ENCODE measurements at places on chromosomes 4 and X.

DNA sequence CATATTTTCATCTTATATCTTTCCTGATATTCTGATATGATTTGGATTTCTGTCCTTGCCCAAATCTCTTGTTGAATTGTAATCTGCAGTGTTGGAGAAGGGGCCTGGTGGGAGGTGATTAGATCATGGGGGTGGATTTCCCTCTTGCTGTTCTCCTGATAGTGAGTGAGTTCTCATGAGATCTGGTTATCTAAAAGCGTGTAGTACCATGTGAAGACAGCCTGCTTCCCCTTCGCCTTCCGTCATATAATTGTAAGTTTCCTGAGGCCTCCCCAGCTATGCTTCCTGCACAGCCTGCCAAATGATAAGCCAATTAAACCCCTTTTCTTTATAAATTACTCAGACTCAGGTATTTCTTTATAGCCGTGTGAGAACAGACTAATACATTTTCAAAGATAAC, 77.2 kb downstream of the ANKRD50 start:
- DNase-seq, result no peak

DNA sequence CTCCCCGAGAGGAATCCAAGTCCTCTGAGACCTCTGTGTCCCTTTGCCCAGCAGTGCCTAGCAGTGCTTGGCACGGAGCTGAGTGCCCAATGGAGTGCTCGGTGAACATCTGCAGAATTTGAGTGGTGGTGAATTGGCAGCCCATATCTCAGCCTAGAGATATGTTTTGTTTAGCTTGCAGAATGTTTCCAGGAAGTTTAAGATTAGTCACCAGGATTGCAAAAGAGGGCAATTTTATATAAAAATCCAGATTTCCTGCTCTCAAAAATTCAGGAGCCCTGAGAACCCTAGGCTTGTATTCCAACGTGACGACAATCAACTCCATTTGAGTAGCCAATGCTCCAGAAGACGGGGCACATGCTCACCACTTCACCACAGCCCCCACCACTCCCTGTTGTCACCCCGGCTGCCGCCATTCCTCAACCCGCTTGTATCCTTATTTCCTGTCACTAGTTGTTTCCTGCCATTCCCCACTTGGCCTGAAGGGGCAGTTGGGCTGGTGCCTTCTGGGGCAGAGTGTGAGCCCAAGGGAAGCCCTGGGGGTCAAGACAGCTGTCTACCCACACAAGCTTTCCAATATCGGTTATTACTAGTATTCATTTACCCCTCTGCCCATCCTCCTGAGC, 116.9 kb downstream of the EFNB1 start:
- no peak for DNase-seq

GRCh38 chr4:141121101-141121500, 12.2 kb downstream of the RNF150 start:
- no peak for DNase-seq

- peak; percentile 41 for DNase-seq
Observed at GRCh38 chr4:165378745-165379677, at the start of gene CPE. TSS of gene CPE (plus strand) at chr4:165379008. CDS start at chr4:165379222, 214 bp downstream.

DNA sequence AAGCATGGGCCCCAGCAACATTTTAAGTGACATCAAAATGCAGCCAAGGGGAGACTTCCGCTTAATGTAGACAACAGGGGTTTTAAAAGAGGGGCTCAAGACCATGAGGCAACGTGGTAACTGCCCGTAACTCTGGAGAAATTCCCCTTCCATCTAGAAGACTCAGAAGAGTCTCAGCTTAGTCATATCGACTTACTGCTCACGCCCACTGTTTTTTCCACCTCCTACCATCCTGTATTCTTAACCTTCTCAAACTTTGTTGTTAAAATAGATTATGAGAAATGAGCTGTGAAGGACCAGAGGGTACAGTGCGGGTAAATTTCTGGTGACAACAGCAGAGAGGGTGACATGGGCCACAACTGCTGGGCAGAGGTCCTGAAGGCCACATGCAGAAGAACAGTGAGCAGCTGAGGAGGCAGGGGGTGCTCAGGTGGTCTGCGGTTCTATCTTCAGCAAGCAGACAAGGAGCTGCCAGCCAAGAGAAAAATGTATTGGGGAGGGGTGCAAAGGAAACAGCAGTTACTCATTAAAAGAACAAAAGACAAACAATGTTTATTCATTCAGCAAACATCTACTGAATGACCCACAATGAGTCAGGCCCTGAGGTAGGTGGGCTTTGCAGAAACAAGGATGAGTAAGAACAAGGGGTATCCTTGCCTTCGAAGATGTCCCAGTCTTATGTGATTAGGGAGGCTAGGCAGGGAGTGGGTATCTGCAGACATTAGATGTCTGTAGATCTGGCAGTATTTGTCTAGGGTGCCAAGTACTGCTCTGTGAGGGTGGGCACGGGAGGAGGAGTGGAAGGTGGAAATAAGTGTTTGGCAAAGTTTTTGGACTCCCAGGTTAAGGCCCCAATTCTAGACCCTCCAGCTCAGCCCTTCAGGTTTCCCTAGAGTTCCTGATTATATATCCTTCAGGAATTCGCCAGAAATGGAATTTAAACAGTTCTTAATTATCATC, 175.3 kb downstream of the TSPAN5 start:
- DNase-seq, result peak; percentile 36

GRCh38 chr4:154205471-154205870, 286.1 kb downstream of the DCHS2 start:
- no peak for DNase-seq

DNA sequence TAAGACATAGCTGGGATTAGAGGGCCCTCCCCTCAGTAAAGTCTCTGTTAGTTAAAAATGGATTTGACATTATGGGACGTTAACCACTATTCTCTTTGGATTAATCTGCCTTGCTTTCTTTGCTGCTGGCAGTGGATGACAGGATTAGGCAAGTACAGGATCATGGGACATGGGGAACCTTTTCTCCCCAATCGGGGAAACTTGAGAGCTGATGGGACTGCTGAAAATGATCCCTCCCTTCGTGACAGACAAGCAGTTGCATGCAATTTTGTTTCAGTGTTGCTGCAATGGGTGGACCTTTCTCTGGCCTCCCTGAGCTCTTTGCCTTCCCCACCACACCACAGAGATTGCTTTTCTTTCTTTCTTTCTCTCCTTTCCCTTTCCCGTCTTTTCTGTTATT, 120.2 kb upstream of the BANK1 start:
- DNase-seq, result no peak

- DNase-seq, result no peak
Observed at GRCh38 chr4:121455285-121455684, 74.5 kb upstream of the QRFPR start.

- DNase-seq, result no peak
Observed at GRCh38 chr4:113682730-113683537, 78.6 kb downstream of the CAMK2D start.

DNA sequence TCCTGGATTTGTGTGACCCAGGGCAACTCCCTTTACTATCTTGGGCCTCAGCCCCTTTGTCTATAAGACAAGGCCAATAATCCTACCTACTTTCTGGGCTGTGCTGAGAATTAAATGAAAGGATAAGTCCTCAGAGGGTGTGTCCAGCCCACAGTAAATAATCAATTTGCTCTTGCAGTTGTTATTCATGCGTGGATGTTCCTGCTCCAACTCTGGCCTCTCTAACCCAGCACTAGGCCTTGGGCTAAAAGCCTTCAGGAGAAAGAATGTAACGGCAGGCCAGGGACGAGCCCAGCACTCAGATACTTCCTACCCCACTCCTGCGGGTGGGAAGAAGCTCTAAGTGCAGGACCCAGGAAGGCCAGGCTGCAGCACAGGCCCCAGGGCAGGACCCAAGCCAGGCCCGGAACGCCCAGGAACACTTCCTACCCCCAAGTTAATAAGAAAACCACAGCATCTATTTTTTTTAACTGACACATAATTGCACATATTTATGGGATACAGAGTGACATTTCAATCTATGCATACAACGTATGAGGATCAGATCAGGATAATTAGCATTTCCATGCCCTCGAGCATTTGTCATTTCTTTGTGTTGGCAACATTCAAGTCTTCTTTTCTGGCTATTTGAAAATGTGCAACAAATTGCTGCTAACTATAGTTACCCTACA, 179.6 kb upstream of the RBPJ start:
- no peak for DNase-seq

- no peak for DNase-seq
Observed at GRCh38 chr4:8898419-8898818, 26.8 kb upstream of the HMX1 start.

GRCh38 chr4:94411296-94411695, 40.4 kb upstream of the PDLIM5 start:
- DNase-seq, result no peak

- no peak for DNase-seq
Observed at GRCh38 chr4:141002323-141002805, 130.9 kb downstream of the RNF150 start.

- DNase-seq, result no peak
Observed at GRCh38 chr4:7647600-7648543, 213.1 kb upstream of the PSAPL1 start.

GRCh38 chr4:7171191-7171900, 21.0 kb upstream of the SORCS2 start:
- no peak for DNase-seq

GRCh38 chr4:102807345-102807744, 20.0 kb downstream of the UBE2D3 start:
- DNase-seq, result no peak

DNA sequence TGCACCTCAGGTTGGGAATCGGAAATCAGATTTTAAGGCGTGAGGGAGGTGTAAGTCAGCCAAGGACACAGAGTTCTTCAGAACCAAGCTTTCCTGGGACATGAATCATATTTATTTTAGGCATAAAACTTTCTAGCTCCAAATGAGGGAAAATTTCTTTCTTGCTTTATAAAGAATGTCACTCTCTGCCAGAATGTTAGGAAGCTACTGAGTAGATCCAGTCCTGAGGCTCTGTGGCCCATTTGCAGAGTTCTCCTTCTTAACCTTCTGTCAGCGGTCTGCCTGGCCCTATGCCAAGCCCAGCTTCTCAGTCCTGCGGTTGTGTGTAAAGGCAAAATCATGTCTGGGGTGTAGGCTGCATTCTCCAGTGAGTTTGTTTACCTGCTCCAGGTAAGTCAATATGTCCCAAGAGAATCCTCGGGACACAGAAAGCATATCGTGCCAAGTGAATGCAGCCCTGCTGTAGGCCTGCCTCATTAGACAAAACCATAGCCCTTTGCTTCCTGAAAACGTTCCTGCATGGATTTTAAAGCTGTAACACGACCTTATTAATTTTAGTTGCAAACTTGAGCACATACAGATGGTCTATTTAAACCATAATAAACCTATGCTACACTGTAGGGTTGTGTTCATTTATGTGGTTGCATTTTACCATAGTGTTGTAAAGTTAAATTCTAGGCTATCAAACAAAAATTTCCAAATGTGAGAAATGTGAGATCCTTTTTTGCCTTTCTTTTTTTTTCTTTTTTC, 29.2 kb upstream of the CCNI start:
- DNase-seq, result no peak

DNA sequence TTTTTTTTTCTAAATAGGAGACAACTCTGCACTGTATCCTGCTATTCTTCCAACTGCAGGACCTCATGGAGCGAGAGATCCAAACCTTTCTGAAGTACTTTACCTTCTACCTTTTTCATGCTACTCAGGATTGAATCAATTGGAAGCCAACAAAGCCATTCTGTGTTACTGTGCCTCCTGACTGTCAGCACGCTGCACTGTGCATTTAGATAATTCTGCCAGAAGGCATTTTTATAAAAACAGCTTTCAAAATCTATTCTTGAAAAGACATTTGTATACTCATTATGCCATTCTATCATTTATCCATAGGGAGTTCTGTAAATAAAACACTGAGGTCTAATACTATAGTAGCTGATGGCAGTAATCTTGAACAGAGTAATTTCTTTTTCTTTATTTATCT, 142.8 kb downstream of the SLIT2 start:
- DNase-seq, result no peak

DNA sequence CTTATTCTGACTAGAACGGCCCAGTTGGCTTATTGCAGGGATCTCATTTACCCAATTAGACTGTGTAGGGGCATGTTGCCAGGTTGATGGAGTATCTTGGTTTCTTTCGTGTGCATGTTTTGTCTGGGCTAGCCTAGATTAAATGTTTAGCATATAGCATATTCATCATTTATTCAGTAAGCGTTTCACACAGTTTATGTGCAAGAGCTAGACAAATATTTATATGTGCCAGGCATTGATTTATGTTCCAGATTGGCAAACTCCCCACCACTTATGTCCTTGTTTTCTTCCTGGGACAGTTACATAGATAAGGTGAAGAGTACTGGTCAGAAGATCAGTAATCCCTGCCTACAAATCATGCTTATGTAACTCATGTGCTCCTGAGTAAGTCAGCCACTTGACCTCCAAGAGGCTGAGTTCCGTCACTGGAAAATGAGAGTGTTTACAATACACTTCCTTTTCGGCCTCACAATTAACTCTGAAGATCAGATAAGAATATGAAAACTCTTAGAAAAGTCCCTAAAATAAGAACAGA, 57.2 kb downstream of the RUFY3 start:
- DNase-seq, result no peak

DNA sequence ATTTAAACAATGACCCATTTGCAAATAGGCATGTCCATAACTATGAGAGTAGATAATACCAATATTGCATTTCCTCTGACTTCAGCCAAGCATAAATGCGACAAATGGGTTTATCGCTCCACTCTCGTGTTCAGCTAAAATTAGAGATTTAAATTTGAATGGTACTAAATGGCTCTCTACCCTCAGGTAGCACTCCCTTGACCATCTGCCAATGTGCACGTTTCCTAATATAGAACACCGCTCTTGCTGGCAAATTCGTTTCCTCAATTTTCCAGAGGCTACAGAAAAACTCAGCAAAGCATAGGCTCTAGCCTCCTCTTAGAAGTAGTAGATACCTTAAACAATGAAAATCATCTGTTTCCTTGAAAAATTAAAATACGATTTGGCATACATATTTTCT, 251.6 kb downstream of the ADGRA3 start:
- no peak for DNase-seq

DNA sequence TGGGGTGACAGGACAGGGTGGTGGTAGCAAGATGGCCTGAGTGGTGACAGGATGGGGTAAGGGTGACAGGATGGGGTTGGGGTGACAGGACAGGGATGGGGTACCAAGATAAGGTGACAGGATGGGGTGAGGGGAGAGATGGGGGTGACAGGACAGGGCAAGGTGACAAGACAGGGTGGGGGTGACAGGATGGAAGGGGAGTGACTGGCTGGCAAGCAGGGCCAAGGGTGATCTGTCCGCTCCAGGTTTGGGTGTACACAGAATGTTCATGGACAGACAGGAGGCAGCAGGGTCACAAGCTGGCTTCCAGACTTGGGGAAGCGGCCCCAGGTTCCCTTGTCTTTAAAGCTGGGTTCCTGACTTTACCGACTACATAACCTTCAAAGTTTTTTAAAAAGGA, 23.3 kb downstream of the RNF212 start:
- no peak for DNase-seq

DNA sequence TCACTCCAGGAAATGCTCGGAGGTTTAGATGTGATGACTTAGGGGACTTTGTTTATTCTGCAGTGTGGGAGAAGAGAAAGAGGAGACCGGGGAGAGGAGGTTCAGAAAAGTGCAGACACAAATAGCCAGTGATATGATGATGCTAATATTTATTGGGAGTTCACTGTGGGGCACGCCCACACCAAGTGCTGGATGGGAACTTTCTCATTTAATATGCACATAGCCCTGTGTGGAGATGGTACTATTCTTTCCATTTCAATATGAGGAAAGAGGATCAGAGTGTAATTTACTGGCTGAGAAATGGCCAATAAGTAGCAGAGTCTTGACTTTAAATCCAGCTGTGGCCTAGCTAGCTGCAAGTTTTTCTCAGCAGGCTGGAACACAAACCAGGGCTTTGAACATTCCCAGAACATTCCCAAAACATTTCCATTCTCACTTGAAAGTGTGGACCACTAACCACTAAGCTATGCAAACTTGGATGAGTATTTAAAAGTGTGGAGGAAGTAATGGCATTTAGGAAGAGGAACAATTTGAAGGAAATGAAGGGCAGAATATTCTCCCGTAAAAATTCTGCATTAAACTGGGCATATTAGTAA, 231.7 kb downstream of the HS3ST1 start:
- DNase-seq, result no peak
